Peyer's patch (tissue), 4 donors: ENCODE measurements at places on chromosomes 3 and 15.

DNA sequence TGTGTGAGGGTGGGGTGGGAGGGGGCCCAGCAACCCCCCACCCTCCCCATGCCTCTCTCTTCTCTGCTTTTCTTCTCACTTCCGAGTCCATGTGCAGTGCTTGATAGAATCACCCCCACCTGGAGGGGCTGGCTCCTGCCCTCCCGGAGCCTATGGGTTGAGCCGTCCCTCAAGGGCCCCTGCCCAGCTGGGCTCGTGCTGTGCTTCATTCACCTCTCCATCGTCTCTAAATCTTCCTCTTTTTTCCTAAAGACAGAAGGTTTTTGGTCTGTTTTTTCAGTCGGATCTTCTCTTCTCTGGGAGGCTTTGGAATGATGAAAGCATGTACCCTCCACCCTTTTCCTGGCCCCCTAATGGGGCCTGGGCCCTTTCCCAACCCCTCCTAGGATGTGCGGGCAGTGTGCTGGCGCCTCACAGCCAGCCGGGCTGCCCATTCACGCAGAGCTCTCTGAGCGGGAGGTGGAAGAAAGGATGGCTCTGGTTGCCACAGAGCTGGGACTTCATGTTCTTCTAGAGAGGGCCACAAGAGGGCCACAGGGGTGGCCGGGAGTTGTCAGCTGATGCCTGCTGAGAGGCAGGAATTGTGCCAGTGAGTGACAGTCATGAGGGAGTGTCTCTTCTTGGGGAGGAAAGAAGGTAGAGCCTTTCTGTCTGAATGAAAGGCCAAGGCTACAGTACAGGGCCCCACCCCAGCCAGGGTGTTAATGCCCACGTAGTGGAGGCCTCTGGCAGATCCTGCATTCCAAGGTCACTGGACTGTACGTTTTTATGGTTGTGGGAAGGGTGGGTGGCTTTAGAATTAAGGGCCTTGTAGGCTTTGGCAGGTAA is 8.1 kb downstream of the FAM131A start:
- H3K4me1 ChIP-seq, result no peaks in the 10 kb centered on the region
- no peaks in the 10 kb centered on the region for H3K36me3 ChIP-seq
- H3K27me3 ChIP-seq, result no peaks in the 10 kb centered on the region
- H3K27ac ChIP-seq, result peak overlapping the region; percentile 73

GRCh38 chr15:84725001-84725491 is 9.1 kb upstream of the SEC11A start:
- H3K27me3 ChIP-seq, result no peaks in the 10 kb centered on the region
- H3K4me1 ChIP-seq, result no peaks in the 10 kb centered on the region
- H3K36me3 ChIP-seq, result no peaks in the 10 kb centered on the region
- peak; percentile 59 for DNase-seq
- no peak overlapping the region for H3K27ac ChIP-seq

DNA sequence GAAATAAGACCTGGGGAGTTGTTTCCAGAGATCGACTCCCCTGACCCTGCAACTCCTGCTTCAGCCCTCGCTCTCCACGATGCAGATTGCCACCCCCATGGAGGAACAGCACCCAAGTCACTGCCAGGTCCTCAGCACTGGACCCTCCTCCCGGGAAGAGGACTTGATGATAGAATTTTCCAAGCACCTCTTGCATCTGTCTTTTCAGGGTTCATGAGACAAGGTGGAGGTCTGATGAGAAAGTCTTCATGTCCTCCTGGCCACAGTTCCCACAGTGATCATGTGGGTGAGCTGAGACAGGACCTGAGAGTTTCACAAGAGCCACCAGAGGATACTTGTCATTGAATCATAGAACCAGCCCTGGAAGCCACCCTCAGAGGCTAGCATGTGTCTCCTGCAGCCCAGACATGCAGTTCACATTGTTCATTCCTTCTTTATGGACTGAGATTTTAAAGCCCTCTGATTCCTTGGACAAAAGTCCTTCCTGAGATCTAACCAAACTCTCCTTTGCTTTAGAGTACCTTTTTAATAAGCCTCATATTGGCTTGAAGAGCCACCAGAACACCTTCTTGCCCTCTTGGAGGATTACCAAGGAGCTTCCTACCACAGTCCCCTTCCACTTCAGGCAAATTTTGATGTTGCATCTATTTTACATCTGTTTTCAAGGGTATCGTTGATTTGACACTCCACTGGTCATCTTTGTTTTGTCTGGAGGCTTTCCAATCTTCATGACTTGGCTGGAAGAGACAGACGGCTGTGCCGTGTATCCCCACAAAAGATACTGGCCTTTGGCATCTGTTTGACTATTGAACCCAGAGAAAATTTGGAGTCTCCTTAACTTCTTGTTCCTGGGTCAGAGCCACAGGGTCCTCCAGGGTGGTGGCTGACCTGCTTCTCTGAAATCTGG is 224.8 kb upstream of the BHLHE40 start:
- peaks cover 4% of the 10 kb centered on the region for H3K4me1 ChIP-seq
- H3K27me3 ChIP-seq, result no peaks in the 10 kb centered on the region
- no peak overlapping the region for H3K4me3 ChIP-seq
- no peak overlapping the region for H3K27ac ChIP-seq
- no peak for DNase-seq

GRCh38 chr3:69126999-69127398 is 4.6 kb upstream of the LMOD3 start:
- H3K27me3 ChIP-seq, result no peaks in the 10 kb centered on the region
- no peaks in the 10 kb centered on the region for H3K4me1 ChIP-seq
- no peaks in the 10 kb centered on the region for H3K36me3 ChIP-seq
- no peak overlapping the region for H3K4me3 ChIP-seq

GRCh38 chr3:106140431-106140830 is 271.6 kb upstream of the CBLB start:
- no peak overlapping the region for H3K4me3 ChIP-seq
- no peaks in the 10 kb centered on the region for H3K36me3 ChIP-seq
- H3K4me1 ChIP-seq, result no peaks in the 10 kb centered on the region
- no peak for DNase-seq
- no peak overlapping the region for H3K27ac ChIP-seq
- no peaks in the 10 kb centered on the region for H3K27me3 ChIP-seq
